Left cardiac atrium (tissue), 4 donors: ENCODE measurements at places on chromosomes 11 and 22. TPM values are rescaled to one million over a fixed set of nuclear protein-coding genes. Genes with fewer than 3 reads are reported as not detected.

F2 gene
- not detected for total RNA-seq

LIPT2 gene
- 1.5 TPM for total RNA-seq

MUC5AC gene
- total RNA-seq: not detected

XRRA1 gene
- total RNA-seq: 13.8 TPM

JAML gene
- total RNA-seq: 5.3 TPM

SLC6A5 gene
- not detected for total RNA-seq

KRTAP5-10 gene
- total RNA-seq: not detected

SYNGR1 gene
- total RNA-seq: 60.8 TPM

TNNT3 gene
- total RNA-seq: 28.5 TPM

MN1 gene
- total RNA-seq: 13.1 TPM

L3MBTL2 gene
- total RNA-seq: 15.4 TPM

OR2D2 gene
- total RNA-seq: not detected

PIWIL4 gene
- 1.0 TPM for total RNA-seq

FBXO3 gene
- total RNA-seq: 30.5 TPM

BIK gene
- not detected for total RNA-seq

MOGAT2 gene
- total RNA-seq: 0.26 TPM

LDHAL6A gene
- not detected for total RNA-seq

GDPD4 gene
- not detected for total RNA-seq

APOL5 gene
- total RNA-seq: not detected

PARVG gene
- 6.0 TPM for total RNA-seq

MPZL2 gene
- total RNA-seq: 47.8 TPM

DDIAS gene
- total RNA-seq: 0.86 TPM

SSRP1 gene
- total RNA-seq: 34.7 TPM

LRRC74B gene
- not detected for total RNA-seq

VWA5A gene
- 7.6 TPM for total RNA-seq

MCM5 gene
- total RNA-seq: 21.9 TPM

LMO1 gene
- total RNA-seq: not detected

ACTN3 gene
- total RNA-seq: 0.10 TPM

RAB39A gene
- total RNA-seq: 1.1 TPM

PAMR1 gene
- total RNA-seq: 17.6 TPM

SLN gene
- total RNA-seq: 427 TPM

CHADL gene
- total RNA-seq: 7.7 TPM

FAM111A gene
- 14.6 TPM for total RNA-seq

ZNF280B gene
- 1.9 TPM for total RNA-seq
